ENCODE measurements at places on chromosomes 4 and X. TPM values are rescaled to one million over a fixed set of nuclear protein-coding genes. Genes with fewer than 3 reads are reported as not detected.

ADH1B gene
- 224 TPM for total RNA-seq

TRIML2 gene
- total RNA-seq = not detected

DNA sequence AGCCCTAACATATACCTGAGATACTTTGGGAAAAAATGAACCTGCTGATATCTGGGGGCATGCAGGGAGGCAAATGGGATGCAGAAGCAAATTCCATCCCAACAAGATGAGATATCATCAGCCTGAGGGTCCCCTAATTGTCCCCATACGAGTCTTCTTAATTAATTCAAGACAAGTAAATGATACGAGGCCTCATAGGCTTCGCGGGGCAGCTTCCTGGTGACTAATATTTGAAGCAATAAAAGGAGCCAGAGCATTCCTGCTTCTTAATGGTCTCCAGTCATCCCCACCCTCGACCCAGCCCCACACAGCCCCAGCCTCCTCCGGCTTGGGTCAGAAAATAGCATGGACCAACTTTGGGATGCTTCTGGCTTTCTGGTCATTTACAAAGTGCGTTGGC is 99.6 kb upstream of the MSX1 start:
- no peak for ATAC-seq

GRCh38 chrX:11666952-11667685 is 1.4 kb upstream of the ARHGAP6 start:
- no peak for ATAC-seq

DNA sequence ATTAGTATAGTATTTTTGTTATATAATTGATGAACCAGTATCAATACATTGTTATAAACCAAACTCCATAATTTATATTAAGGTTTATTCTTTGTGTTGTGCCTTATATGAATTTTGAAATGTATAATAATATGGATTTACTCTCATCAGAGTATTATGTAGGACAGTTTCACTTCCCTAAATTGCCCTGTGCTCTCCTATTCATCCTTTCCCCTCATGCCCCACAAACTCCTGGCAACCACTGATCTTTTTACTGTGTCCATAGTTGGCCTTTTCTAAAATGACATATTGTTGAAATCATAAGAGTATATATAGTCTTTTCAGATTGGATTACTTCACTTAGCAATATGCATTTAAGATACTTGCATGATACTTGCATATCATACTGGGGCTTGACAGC is 958.1 kb upstream of the GRID2 start:
- ATAC-seq = no peak

- ATAC-seq = no peak
Measured at GRCh38 chrX:87896057-87896456, 378.5 kb downstream of the KLHL4 start.

DNA sequence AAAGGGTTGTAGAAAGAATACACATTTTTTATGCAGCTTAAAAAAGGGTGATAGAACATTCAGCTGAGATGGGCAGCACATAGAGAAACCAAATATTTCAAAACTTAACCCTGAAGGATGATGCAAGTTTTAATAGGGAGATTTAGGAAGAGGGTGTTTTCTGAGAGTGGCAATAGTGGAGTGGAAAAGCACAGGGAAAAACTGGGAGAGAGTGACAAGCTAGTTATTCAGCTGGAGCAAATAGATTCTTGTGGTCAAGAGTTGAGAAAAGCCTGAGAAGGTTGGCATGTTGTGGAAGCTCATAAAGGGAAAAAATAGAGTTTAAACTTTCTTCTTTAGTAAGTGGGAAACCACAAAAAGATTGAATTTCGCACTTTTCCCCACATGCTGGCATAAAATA is 359.6 kb upstream of the PITX2 start:
- no peak for ATAC-seq

- ATAC-seq = no peak
Measured at GRCh38 chr4:87497159-87497558, 32.0 kb downstream of the SPARCL1 start.
